Stimulated activated CD4-positive, alpha-beta T cell treated with anti-CD3 and anti-CD28 coated beads, Interleukin-4, amount 100 ng/mL, for 48 hours (primary cell): ENCODE measurements at places on chromosomes 13 and 19.
A peak's percentile ranks its signal among the peaks of the same experiment; 100 is the strongest.

- DNase-seq, result no peak
Observed at GRCh38 chr19:46221981-46222610, 7.4 kb upstream of the IGFL1 start.

DNA sequence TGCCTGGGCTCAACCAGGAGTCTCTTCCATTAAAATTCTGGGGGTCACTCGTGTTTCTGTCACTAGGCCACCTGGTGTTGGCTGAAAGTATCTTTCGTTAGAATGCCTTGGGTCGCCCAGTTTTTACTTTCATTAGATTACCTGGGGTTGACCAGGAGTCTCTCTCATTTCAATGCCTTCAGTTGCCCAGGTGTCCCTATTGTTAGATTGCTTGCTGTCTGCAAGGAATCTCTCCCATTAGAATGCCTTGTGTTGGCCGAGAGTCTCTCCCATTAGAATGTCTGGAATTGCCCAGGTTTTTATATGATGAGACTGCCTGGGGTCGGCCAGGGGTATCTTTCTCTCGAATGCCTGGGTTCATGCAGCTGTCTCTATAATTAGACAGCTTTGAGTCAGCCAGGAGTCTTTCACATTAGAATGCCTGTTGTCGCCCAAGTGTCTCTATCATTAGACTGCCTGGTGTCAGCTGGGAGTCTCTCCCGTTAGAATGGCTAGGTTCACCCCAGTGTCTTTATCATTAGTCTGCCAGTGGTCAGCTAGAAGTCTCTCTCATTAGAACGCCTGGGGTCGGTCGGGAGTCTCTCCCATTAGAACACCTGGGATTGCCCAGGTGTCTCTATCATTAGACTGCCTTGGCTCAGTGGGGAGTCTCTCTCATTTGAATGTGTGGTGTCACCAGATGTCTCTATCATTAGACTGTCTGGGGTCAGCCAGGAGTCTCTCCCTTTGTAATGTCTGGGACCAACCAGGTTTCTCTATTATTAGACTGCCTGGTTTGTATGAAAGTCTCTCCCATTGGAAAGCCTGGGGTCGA lies 1446.8 kb downstream of the UQCRFS1 start:
- no peak for DNase-seq

- DNase-seq, result no peak
Observed at GRCh38 chr19:3810708-3811355, 24.7 kb upstream of the MATK start.

GRCh38 chr19:45472563-45473366 lies 5.0 kb downstream of the FOSB start:
- no peak for DNase-seq

- peak; percentile 54 for DNase-seq
Observed at GRCh38 chr13:40485611-40486517, 180.6 kb downstream of the FOXO1 start.

GRCh38 chr13:86188170-86188569 lies 389.0 kb upstream of the SLITRK6 start:
- no peak for DNase-seq

- DNase-seq, result no peak
Observed at GRCh38 chr19:49851456-49852259, 699 bp downstream of the PTOV1 start.

GRCh38 chr19:54121259-54121658 lies 5.7 kb downstream of the PRPF31 start:
- no peak for DNase-seq
